Caudate nucleus (tissue), 63 donors: ENCODE measurements at places on chromosomes 7 and 10.

GRCh38 chr10:1444826-1445225 lies 292.5 kb downstream of the ADARB2 start:
- DNase-seq = no peak

DNA sequence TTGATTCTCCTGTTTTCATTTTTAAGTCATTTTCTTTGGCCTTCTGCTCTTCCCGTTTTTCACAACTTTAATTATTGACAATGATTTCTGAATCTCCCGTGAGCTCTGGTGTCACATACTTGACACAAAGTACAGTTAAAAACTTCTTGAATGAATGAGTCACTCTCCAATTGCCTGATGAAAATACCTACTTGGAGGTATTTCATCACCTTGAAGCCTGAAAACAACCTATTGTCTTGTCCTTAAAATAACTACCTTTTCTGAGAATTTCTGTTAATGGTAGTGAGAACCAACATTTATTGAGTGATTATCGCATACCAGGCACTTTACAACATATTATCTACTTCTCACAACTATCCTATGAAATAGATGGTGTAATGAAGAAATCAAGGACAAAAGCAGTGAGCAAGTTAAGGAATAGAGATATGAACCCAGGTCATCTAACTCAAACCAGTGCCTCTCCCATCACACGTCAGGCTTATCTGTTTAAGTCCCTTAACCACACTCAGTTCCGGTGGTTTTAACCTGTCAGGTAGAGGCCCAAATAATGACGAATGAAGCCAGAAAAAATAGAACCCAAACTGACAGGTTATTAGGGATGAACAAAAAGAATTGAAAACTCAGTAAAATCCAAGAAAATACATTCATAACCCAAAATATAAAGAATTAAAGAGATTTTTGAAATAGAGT lies 11.6 kb downstream of the BET1 start:
- DNase-seq = no peak

DNA sequence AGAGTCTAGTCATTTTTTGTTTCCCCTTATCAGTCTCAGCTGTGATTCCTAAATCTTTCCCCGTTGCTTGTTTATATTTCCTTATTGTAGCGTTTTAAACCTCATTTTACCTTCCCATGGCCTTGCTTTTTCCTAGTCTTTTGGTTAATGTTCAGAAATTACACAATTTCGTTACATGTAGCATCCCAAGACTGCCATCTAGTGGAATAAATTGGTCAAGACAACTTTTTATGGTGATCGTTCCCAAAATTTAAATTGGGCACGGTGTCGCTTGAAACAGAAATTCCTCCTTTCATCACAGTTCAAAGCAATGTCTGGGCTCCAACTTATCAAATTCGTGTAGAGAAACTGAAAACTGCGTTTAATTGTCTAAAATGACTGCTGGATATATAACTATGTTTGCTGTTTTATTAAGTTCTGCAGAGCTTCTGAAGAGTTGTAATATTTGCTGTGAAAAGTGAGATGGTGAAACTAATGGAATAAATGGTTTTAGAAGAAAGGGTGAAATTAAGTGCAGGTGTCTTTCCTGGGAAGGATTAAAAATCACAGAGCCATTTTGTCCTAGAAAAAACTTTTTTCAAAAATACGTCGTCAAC lies 370.2 kb downstream of the PHF14 start:
- DNase-seq = no peak

DNA sequence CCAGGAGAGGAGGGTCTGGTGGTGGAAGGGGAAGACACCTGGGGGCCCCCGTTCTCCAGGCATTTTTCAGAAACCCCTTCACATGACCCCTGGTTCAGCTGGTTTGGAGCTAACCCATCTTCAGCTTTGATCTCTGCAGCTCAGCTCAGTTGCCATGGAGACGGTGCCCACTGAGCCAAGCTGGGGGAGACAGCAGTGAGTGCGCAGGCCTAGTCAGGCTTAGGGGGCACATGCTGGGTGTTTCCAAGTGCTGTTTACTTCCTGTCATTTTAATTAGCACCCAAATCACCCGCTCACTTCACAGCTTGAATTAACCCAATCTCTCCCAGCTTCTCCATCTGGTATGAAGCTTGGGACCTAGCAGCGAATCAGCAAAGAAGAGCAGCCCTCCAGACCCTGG lies 9.0 kb downstream of the SPOCK2 start:
- DNase-seq = no peak

- no peak for DNase-seq
These were observed 74.1 kb downstream of the LRRTM3 start for GRCh38 chr10:66999762-67000545.

DNA sequence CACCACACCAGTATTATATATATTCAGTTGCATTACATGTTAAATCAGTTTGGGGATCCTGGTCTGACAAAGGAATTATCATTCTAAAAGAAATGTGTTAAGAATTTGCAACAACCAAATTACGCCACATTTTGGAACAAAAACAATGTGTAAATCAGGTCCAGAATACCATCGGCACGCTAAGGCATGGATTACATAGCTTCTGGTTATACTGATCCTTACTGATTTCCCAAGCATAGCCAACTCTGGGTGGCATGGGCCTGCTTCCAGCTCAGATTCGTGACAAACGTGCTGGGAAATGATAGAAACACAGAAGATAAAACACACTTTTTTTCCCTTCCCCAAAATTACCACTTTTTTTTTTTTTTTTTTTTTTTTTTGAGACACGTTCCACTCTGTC lies 660.0 kb downstream of the SORCS1 start:
- no peak for DNase-seq

- DNase-seq = no peak
These were observed 2.2 kb upstream of the CUEDC2 start for GRCh38 chr10:102434394-102435132.

- DNase-seq = peak; percentile 68
These were observed 92.6 kb downstream of the SPAG6 start for GRCh38 chr10:22437620-22438588.

- no peak for DNase-seq
These were observed 26.5 kb upstream of the FHIP2A start for GRCh38 chr10:114795039-114795438.

- no peak for DNase-seq
These were observed 38.9 kb downstream of the TSPAN14 start for GRCh38 chr10:80492848-80493521.

DNA sequence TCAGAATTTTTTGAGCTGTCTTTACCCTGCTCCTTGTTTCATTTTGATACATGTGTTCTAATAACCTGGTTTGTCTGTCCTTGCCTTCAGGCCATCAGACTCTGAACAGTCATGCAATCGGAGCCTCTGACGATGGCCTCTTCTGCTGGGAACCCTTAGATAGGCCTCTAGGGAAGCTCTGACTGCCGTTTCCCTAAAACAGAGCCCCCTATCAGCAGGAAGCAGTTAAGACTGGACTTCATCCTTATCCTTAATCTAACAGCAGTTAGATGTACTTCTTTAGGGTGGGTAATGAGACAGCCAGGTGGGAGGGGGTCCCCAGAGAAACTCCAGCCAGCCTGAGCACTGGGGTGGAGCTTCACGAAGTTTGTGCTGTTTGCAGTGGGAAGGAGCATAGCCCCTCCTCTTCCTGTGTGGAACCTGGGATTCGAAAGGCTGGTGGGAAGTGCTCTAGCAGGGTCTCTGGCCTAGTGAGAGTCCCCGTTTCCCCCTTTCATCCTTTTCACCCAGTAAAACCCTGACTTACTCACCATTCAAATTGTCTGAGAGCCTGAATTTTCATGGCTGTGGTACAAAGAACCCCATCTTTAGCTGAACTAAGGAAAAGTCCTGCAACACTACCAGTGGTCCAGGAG lies 28.4 kb upstream of the SORCS3 start:
- no peak for DNase-seq

DNA sequence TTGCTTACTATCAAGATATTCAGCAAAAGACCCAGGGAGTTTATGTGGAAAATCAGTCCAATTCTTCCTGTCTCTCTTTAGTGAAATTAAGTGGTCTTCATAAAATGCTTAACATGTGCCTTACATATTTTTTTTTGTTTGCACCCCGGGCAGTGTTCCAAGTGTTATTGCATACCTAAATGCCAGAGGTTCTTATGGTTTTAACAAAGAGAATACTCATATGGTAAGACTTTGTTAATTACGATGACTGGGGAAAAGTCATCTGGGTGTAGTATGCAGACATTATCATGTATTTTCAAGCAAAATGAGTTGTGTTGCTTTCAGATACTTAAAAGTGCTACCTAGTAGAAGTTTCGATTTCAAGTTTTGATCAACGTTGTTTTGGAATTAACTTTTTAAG lies 82.6 kb downstream of the PRKG1 start:
- no peak for DNase-seq

DNA sequence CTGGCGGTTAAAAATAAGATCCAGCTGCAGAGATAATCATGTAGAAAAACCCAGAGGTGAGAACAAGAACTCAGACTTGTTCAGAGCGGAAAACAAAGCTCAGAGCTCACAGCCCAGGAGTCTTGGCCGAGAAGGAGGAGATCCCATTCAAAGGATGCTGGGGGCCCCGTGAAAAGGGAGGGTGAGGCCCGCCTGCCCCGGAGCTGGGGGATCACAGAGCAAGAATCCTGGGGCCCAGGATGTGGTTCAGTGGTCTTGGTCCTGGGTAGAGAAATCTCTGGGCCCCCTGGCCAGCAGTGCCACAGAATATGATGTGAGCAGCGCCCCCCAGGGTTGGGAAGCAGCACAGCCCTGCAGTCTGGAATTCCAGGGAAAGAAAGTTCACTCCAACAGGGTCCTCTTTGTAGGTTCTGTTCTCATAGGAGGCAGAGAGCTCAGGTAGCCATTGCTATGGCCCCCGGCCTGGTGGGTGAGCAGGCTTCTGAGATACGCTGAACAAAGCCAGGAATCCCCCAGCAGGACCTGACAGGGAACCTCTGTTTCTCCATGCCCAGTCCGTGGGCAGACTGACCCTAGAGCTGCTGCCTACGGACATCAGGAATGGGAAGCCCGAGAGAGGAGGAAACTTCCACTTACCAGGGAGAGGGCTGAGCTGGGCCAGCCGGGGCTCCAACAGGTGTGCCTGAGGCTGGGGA lies 77.7 kb upstream of the GNA12 start:
- no peak for DNase-seq

DNA sequence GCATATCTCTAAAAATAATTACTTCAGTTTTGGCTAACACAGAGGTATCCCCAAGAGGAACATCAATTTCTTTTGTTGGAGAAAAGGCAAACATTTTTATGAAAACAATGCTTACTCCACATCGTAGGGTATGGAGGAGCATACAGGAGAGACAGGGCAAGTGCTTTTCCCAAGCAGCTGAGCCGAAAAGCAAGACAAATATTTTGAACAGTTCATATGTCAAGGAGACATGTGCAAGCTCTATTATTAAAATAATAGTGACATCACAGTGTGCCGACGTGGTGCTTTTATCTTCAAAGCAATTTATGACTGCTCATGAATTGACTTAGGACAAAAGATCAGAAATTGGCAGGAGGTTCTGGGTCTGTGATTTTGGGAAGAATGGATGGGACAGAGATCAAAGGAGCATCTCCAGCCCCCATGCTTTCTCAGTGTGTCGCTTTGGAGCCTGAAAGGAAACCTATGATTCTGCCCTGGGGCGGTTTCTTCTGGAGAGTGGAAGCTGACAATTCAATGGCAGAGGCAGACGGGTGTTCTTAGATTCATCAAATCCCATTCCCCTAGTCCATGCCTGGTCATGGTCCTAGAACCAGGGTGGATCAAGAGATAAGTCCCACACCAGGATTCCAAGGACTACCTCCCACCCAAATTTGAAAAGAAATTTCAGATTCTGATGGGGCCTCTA lies 97.1 kb downstream of the JCAD start:
- no peak for DNase-seq

- no peak for DNase-seq
These were observed 151.8 kb downstream of the LRRC4 start for GRCh38 chr7:127879436-127879835.

DNA sequence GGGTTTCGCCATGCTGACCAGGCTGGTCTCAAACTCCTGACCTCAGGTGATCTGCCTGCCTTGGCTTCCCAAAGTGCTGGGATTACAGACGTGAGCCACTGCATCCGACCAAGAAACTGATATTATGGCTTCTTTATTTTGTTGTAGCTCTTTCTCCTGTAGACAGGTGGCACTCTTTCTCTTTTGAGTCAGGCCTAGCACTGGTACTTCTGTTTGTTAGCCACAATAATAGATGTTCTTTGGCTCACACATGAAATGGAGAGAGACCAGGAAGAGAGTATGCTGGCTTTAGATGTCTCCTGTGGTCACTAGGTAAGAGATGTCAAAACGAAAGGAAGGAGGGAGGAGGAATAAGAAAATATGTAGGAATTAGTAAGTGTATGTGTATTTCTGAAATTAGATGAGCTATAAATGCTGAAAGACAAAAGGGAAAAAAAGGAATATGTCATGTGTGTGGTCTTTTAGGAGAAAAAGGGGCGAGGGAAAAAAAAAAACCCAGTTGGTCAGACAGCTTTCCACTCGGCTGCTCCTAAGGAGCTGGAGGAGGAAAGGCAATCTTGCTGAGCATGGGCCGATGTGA lies 78.7 kb downstream of the CLEC2L start:
- no peak for DNase-seq

- DNase-seq = no peak
These were observed 876 bp downstream of the DNAH11 start for GRCh38 chr7:21543528-21544302.

DNA sequence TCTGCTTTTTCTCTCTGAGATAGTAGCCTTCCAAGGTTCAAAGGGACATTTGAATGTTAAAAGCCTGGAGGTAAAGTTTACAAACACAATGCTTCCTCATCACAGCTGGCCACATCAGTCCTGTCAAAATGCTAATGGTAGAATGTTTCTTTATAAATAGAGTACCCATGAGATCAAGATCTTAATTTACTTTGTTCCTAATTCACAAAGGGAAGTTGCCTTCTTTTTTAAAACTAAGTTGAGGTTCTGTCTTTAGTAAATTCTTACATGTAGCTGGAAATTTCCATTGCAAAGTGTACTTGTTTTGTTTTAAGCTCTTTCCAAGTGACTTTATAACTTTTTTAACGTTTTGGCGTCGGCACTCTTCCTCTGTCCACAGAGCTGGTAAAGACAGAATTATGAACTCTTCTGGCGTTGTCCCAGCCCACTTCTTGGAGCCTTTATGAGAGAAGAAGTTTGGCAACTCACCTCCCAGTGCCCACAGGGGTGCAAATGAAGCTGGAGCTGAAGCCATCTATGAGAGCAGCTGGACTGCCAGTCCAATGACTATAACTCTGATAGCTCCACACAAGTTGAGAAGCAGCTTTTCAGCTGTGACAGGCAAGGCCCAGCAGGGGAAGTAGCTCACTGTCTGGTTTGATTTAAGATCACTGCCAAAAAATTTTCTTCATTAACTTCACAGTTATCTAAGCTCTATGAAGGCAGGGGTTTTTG lies 23.3 kb downstream of the FZD1 start:
- DNase-seq = no peak

DNA sequence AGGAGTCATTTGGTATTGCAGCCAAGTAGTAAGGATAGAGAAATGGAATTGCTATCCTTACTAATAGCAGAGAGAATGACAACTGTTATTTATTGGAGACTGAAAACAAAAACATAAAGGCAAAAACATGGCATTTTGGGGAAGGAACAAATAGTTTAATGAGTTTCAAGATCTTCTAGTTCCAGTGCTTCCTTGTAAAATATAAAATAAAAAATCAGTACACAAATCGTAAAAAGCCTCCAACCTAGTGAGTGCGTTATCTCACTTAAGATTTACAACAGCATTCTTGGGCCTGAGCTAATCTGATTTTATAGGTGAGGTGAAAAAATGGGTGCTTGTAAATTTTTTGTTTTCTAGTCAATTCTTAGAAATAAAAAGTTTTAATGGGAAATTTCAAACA lies 3.3 kb downstream of the RBM33 start:
- no peak for DNase-seq
